ENCODE measurements at places on chromosomes 3 and 15.

GRCh38 chr3:107965136-107965655, 125.6 kb downstream of the CD47 start:
- no peak for DNase-seq

- no peak for DNase-seq
These were observed 354.8 kb upstream of the TBL1XR1 start for GRCh38 chr3:177552051-177552450.

- DNase-seq: no peak
These were observed 4.7 kb upstream of the FEM1B start for GRCh38 chr15:68272721-68273271.

- DNase-seq: peak; percentile 80
These were observed at the start of gene CFAP44 for GRCh38 chr3:113441051-113441770. Gene CFAP44 (minus strand): TSS chr3:113441493. CDS start chr3:113433664, 7,829 bp downstream.

DNA sequence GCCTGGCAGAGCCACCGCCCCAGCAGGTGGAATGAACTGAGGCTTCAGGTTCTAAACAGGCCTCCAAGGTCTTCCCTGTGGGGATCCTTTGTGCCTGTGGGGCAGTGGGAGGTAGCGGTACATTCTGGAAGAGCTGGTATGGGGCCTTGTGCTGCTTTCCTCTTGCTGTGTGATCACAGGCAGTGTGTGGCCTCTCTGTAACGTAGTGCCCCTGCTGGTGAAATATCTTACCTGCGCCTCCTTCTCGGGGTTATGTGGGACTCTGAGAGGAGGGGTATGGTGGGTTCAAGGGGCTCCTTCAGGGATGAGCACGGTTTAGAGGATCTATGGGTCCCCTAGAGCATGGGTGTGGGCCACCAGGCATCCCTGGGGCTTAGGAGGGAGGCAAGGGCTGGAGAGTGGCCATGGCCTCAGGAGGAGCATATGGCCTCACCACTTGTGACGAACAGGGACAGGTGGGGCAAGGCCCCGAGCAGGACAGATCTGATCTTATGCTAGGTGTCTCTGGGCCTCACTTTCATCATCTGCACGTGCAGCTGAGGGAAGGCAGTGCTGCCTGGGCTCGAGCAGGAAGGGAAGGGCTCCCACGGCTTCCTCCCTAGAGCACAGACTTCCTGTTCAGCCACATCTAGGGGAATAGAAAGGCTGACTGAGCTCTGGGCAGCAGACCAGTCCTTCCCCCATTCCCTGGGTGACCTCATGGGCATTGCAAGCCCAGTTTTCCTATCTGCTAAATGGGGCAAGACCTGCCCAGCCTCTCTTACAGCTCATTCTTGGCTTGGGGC, 1.9 kb upstream of the ALS2CL start:
- DNase-seq: peak; percentile 60

DNA sequence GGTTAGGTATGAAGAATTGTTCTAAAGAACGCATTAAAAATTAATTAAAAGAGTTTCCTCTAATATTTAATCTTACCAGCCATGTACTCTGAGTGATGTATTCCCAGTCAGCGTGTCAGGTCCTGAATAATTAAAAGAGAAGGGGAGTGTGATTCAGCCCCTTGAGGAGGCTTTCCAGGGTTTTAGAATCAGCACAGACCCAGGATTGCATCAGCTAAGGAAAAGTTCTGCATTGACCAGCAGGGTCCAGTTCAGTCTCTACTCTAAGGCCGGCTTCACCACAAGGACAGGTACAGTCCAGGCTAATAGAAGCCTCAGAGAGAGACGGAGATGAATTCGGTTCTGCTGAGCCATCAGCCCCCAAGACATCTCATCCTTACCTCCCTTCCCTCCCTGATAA, 499.5 kb upstream of the PROK2 start:
- DNase-seq: no peak

DNA sequence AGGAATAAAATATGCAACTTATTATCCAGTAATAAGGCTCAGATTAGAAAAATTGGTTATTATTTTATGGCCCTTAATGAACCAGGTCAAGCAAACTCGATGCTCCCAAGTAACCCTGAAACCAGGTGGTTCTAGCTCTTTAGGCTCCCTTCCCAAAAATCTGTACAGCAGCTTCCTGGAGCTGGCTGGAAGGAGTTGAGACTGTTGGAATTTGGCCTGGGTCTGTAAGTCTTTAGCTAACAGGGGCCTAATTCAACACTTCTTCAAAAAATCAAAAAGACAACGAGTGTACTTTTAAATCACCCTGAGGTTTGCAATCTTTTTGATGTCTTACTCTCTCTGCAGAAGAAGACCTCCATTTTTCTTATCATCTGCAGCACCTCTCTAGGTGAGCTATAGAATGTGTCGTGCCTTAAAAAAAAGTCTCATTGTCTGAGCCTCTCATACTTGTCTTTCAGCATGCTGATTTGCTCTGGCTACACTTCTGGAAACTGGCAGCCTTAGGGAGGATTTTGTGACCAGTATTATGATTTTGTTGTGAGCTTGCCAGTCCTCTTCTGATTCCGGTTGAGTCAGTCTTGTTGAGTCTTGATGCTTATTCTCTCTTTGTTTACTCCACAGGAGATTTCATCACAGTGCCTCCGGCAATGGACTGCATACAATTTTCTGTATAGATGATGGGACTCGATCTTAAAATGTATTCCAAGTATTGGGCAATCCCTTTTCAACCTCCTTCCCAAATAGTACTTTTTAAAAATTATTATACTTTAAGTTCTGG, 235.0 kb upstream of the KBTBD8 start:
- DNase-seq: no peak

GRCh38 chr15:57114070-57114469, 195.6 kb downstream of the TCF12 start:
- DNase-seq: no peak

DNA sequence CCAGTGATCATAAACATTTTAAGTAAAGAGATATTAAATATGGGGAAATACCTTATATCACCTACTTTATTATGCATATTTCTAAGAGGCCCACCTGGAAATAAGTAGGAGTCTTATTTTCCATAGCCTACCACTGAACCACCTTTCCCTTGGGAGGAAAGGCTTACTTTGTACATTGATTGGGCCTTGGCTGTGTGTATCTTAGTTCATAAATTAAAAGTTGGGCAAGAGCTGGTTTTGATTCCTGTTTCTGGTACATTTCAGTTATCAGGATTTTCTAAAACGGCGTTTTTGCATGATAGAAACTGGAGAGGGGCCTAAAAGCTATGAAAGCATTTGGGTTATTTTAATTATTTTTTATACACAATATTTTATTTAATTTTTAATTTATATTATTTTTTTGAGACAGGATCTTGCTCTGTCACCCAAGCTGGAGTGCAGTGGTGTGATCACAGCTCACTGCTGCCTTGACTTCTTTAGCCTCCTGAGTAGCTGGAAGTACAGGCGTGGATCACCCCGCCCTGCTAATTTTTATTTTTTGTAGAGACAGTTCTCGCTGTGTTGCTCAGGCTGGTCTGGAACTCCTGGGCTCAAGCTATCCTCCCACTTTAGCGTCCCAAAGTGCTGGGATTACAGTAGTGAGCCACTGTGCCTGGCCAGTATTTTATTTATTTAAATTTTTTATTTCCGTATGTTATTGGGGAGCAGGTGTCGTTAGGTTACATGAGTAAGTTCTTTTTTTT, 2.6 kb downstream of the GMPS start:
- DNase-seq: no peak

DNA sequence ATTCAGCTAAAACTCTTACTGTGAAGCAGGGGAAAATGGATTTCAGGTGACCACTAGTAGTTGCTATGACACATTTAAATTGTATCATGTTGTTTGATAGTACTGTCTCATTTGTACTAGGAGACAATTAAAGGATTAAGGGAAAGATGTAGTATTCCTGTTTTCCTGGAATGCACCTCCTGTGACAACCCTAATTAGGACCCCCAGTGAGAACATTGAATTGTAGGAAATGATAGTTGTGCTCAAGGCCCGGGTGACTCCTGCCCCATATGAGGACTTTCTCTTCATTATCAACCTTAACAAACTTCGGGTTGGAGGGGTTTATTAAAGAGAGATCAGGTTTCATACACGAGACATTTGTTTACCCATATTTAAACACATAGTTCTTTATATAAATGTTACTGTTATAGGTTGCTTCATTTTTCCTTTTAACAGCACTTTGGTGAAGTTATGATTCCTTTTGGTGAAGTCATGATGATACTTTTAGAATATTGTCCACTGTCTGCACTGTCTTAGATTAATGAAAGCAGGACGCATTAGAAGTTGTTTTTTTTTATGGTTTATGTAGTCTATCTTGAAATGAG, 392.6 kb upstream of the NAALADL2 start:
- no peak for DNase-seq

Measured in left lobe of liver (tissue), 2 donors.